ENCODE measurements at places on chromosomes 6 and 20. TPM values are rescaled to one million over a fixed set of nuclear protein-coding genes. Genes with fewer than 3 reads are reported as not detected.

- peak; percentile 41 for DNase-seq
These were observed 381.9 kb upstream of the ARID1B start for GRCh38 chr6:156395276-156395675.

DNA sequence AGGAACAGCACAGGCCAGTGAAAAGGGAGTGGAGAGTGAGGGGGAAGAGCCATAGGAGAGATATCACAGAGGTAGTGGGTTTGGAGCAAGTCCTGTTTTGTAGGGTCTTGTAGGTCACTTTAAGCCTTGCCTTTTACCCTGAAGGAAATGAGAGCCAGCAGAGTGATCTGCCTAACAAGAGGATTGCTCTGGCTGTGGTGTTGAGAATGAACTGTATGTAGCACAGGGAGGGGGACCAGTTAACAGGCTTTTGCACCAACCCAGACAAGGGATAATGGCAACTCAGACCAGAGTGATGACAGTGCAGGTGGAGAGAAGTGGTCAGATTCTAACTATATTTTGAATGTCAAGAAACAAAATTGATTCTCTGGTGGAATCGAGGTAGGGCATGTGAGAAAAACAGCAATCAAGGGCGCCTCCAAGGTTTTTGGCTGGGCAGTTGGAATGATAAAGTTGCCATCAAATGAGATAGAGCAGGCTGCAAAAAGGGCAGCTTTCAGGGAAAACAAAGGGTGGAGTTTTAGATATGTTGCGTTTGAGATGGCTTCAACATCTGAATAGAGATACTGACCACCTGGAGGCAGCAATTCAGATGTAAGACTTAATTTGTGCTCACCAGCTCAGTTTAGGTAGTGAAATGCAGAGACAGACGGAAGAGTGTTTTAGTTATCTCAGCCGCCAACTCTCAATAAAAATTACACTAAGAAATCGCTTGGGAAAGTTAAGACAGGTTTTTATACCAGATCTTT is 134.4 kb upstream of the BTBD3 start:
- DNase-seq, result no peak

- DNase-seq, result no peak
These were observed 259.8 kb upstream of the FLRT3 start for GRCh38 chr20:14597206-14597715.

- DNase-seq, result no peak
These were observed 55.3 kb upstream of the CTNNBL1 start for GRCh38 chr20:37638527-37638926.

The PKHD1 gene
- 0.03 TPM for total RNA-seq

DNA sequence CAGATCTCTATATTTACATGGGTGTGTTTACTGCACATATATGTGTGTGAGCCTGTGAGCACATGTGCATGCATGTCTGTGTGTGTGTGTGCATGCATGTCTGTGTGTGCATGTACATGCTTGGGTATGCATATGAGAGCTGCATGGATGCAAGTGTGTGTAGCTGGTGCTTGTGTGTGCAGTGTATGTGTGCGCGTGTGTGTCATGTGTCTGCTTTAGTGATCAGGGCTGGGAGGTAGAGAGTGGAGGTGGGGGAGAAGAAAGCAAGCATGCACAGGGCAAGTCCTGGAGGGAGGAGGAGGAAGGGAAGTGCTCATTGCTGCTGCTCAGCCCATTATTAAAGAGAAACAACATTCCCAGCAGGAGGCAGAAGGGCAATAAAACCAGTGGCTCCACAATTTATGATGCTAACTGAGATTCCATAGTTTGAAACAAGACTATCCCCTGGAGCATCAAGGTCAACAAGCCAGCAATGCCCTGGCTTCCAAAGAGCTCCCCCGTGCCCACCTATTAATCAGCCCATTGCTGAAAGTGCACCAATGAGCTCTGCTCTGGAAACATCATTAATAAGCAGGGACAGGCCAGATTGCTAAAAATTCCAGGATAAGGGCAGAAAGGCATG is 414.0 kb downstream of the MAFB start:
- no peak for DNase-seq

GRCh38 chr6:128694303-128695009 is 174.1 kb upstream of the PTPRK start:
- no peak for DNase-seq

GRCh38 chr6:150200428-150201100 is 57.7 kb downstream of the PPP1R14C start:
- no peak for DNase-seq

- DNase-seq, result no peak
These were observed 80.9 kb downstream of the COL12A1 start for GRCh38 chr6:75124983-75125382.

The NXT1 gene
- total RNA-seq, result 55.4 TPM

GRCh38 chr6:135851442-135852271 is at the start of gene PDE7B:
TSS of gene PDE7B (plus strand) at chr6:135851701.
- peak; percentile 8 for DNase-seq

DNA sequence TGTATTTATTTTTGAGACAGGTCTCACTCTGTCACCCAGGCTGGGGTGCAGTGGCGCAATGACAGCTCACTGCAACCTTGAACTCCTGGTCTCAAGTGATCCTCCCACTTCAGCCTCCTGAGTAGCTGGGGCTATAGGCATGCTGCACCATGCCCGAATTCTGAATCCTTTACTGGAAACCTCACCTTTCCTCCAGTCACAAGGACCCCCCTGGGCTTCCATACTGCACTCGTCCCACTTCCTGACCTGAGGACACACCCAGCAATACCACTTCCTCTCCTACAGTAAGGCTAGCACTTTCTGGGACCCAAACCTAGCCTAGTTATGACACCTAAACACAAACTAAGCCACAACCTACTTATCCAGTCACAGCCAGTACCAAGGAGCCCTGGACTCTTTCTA is 68.2 kb downstream of the FAM217A start:
- DNase-seq, result no peak

GRCh38 chr6:157218371-157219198 is 104.7 kb downstream of the TMEM242 start:
- DNase-seq, result no peak

- no peak for DNase-seq
These were observed 196.6 kb downstream of the LY86 start for GRCh38 chr6:6785163-6785521.

The PRICKLE4 gene
- total RNA-seq, result not detected

DNA sequence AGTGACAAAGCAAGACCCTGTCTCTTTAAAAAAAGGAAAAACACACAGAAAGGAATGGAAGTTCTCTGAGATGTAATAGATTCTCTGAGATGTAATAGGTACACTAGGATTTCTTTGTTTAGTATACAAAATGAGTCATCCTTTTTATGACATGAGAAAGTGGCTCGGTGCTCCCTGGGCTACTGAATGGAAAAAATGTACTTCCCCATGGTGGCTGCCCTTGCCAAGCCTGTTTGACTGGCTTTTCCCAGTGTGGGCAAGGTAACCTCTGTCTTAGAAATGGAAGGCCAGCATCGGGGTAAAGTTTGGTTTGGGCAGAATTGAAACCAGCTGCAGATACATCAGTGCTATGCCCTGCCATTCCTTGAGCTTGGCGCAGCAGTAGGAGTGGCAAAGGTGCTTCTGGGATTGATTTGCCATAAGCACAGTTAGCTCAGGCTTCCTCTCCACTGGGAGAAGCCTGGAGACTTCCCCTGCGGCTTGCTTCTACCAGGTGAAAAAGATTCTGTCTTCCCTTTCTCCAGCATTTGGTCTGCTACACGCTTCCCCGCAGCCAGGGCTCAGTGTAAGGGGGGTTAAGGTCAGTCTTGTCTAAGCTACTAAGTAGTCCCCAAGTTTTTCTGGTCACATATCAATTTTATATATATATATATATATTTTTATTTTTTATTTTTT is 24.5 kb downstream of the ARFGEF2 start:
- DNase-seq, result no peak

DNA sequence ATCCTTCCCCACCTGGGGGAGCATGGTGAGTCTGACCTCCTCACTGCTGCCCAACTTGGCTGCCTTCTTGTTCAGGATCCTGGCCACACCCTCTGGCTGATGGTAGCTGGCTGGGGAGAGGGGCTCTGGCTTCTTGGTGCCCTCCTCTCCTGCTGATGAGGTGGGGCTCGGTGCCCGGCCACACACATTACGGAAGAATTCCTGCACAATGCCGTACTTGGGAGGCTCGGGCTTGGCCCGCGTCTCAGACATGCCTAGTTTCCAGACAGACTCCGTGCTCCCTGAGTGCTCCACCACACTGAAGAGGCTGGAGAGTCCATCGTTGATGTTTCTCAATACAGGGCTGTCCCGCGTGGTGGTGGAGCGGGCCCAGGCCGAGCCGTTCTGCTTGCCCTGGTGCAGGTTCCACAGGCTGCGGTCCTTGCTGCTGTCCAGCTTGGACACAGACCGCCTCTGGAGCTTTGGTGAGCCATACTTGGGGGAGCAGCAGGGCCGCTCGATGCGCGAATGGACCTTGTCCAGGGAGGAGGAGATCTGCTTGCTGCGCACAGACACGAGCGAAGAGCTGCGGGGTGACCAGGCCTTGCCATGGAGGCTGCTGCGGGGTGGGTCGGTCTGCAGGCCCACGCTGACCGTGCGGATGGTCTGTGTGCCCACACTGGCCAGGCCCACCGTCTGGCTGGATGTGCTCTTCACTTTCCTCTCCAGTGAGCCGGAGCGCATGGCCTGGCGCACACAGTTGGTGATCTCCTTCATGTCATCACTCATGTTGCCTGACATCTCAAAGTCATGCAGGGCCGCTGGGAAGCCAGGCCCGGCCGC is 19.9 kb upstream of the DSN1 start:
- DNase-seq, result no peak

The BIRC7 gene
- total RNA-seq, result not detected

- DNase-seq, result no peak
These were observed 221.6 kb upstream of the HS3ST5 start for GRCh38 chr6:114564302-114564933.

- no peak for DNase-seq
These were observed 29.9 kb upstream of the AGPAT4 start for GRCh38 chr6:161303628-161304340.

- DNase-seq, result no peak
These were observed 106.5 kb downstream of the SMLR1 start for GRCh38 chr6:130933712-130934200.

Measured in CD4-positive, alpha-beta T cell (primary cell).